NCI-H446 (cell line): ENCODE measurements at places on chromosomes 16 and 17.

DNA sequence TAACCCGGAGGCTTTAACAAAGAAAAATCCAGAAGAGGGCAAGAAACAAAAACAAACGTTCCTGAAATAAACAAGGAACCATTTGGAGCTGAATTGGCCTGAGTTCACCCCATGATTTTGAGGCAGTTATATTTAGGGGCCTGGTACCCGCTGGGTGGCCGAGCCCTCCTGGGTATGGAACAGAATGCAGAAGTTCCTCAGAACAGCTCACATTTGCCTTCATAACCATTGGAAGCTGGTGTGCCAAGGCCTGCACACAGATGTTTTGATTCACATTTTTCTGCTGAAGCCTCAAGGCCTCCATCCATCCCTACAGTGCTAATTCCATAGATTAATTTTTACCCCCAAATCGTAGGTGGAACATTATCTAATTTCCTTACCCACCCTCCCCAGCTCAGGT, 3.3 kb upstream of the ZFHX3 start:
- DNase-seq, result no peak

DNA sequence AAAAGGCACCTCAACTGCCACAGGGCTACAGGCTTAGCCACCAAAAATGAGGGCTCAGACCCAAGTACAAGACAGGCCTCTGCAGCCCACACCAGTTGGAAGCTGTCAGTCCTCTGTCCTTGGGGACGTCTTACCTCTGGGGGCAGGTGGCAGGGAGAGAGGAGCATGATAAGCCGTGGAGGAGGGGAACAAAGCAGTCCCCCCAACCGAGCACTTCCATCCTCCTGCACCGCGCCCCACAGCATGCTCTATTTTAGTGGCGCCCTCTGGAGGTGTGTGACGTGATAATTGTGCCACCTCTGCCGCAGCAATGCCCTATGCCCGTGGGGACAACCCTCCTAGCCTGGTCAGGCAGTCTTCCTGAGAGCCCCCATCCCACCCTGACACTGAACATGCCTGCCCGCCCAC, 13.6 kb downstream of the G6PC3 start:
- no peak for DNase-seq

DNA sequence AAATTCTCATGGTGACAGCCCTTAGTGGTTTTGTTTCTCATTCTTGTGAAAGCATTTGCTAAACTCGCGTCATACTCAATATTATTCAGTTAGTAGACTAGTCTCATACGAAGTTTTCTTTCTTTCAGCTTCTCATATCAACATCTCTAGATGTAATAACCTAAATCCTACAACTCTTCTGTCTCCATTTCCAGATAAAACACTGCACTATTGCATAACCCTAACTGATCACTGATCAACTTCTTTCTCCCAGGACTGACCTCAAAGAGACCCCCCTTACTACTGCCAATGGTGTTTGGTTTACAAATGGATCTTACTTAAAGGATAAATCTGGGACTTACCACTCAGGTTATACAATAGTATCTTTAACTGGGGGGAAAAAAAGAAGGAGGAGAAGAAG, 36.3 kb upstream of the TEKT1 start:
- no peak for DNase-seq

- DNase-seq, result no peak
Measured at GRCh38 chr17:10266296-10266876, 68.0 kb upstream of the GAS7 start.

- DNase-seq, result no peak
Measured at GRCh38 chr17:2985318-2985717, 78.1 kb downstream of the OR1D5 start.

- DNase-seq, result no peak
Measured at GRCh38 chr17:52790359-52790955, 631.9 kb upstream of the CA10 start.

DNA sequence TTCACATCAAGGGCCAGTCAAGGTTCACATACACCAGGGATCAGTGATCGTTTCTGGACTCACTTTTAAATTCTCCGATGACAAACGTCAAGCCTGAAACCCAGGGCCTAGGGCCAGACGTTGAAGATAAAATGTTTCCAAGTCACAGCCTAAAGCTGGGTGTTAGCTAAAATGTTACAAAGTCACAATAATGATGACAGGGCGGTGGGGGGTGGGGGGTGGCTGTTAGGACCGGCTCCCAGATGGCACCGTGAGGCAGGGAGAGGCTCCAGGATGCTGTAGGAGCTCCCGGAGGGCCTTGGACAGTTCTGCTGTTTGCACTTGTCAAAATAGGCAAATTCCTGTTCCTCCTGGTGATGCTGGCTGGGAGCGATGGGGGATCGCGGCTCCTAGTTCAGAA, 16.4 kb upstream of the RPL13 start:
- no peak for DNase-seq

- DNase-seq, result no peak
Measured at GRCh38 chr16:14202095-14202494, 131.0 kb downstream of the MRTFB start.

DNA sequence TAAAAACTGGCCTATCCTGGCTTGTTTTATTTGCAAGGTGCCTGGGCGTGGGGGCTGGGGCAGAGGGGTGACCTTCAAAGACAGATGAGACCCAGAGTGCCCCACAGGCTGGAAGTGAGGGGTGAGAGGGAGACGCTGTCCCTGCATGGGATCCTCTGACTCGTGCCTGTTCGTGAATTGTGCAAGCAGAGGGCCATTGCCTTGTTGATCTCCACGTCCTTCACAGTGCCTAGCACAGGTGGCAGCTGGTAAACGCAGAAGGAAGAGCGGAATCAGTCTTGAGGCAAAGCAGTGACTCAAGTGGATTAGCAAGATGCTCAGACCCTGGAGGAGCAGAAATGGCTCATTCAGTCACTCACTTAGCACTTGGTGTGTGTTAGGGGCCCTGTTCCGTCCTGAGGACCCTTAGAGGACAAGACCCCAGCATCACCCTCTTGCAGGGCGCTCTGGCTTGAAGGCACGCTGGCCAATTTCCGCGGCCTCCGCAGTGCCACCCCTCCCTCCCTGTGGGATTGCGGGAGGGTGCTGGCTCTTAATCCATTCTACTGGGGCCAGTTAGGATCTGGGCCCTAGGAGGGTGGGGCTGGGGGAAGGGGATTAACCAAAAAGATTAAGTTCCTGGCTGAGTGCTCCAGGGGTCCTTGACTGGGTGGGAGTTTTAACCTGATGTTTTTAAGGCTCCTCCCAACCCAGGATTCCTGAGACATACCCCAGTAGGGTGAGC, 151.2 kb downstream of the CCDC182 start:
- no peak for DNase-seq

DNA sequence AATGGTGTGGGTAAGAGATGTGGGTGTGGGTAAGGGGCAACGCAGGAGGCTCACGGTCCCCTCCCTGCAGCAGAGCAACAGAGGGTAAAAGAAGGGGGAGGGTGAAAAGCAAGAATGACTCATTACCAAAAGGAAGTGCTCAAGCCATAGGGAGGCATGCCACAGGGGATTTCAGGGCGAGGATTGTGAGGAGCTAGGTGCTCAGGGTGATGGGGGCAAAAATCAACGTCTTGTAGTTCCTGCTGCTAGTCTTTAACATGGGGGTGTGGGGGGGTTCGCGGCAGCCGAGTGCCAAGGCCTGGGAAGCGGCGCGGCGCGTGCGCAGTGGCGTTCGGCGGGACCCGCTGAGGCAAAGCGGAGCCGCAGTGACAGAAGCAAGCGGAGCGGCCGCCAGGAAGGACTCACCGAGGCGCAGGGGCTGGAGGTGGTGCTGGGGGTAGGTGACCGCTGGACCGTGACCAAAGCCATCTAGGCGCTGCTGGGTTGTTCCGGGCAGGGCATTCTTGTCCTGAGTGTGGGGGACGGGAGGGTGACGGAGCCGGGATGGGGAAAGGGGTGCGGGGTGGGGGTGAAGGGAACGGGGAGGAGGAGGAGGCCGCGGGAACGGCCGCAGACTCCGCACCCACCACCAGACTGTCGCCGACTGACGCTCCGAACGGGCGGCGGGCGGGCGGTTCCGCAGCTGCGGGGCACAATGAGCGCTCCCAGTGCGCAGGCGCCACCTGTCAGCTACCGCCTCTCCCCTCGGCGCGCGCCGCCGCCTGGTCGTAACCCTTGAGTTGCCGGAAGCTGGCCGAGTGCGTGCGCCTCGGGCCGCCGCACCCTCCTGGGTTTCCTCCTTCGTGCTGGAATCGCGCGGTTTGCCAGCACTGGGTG, at the start of gene SSH2:
SSH2 (minus strand) TSS at position 696 of the 876 bp plus-strand sequence; CDS start at position 468, 228 bp downstream.
- DNase-seq, result peak; percentile 95

GRCh38 chr16:52182840-52183239, 364.1 kb downstream of the TOX3 start:
- DNase-seq, result no peak

DNA sequence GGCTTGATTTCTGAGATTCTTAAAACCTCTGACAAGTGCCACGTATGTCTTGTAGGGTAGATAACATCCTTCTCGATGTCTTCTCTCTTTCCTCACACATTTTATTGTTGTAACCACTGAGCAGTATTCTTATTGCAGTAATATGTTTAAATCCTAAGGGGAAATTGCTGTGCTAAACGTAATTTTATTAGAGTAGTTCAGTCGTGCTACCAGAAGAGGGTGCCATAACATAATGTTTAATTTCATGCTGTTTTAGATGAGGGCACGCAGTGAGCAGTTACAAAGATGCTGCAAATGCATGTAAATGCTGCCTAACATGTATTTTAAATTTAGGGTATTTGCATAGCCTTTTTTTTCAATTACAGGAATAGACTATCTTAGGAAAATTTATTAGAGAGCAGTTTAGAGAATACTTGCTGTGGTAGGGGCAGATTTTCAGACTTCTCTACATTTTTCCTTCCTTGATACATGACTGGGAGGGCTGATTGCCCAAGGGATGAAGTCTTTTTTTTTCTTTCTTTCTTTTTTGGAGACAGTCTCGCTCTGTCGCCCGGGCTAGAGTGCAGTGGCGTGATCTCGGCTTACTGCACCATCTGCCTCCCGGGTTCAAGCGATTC, 51.7 kb downstream of the GAN start:
- DNase-seq, result peak; percentile 37

DNA sequence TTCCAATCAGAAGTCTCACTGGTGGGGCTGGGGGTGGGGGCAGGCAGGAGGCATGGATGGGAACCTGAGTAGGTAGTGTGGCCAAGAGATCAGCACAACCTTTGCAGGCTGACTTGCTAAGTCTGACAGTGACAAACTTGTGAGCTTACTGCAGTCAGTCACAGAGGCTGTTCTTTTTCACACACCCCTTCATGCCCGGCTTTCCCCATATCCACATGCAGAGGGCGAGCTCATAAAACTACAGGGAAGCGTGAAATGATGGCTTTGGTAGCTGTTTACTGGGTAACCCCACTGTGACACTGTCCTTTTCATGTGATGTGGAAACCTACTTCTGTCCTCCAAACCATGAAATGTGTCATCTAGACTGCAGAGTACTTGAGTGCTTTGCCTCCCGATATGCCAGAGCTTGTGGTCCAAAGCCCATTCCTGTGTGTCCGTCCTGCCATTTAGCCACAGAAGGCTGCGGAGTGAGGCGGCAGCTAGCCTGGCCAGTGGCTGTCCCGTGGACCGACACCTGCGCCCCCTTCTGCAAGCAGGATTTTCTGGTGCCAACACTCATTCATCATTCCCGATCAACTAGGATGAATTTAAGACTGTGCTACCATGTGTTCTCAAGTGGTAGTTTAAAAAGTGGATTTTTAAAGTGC, 9.8 kb downstream of the GEMIN4 start:
- no peak for DNase-seq

DNA sequence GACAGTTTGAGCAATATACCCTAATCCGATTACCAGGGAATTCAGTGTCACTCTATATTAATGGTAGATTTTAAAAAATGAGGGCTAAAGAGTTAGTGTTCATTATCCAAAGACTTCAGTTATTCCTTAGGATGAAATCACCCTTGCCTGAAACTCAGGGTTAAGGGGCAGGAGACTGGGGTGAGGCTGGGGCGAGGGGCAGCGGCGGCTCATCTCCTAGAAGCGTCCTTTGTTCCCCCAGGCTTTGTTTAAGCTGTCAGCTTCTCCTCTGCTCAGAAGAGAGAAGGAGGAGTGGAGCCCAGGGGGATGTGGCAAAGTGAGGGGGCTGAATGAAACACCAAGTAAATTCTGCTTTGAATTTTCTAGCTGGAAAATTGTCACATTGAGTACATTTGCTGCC, 117.7 kb upstream of the ELAC2 start:
- DNase-seq, result no peak

GRCh38 chr16:53998966-53999522, 287.5 kb downstream of the IRX3 start:
- no peak for DNase-seq

GRCh38 chr16:10136916-10137315, 45.3 kb downstream of the GRIN2A start:
- no peak for DNase-seq

DNA sequence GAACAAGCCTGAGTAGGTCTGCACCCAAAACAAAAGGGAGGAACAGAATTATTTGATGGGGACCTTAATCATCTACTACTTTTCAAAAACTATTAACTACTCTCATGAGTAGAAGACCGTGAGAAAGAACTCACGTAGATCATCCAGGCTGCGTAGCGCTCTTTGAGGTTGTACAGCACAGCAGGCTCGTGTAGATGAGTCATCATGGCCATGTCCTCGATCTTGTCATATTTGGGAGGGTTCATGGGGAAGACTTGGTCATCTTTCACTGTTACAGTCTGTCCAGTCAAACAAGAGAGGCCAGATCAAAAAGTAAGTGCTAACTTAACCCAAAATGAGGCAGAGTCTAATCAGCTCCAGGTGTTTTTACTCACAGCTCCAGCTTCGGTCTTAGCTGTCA, 2.3 kb downstream of the MYH1 start:
- DNase-seq, result no peak

DNA sequence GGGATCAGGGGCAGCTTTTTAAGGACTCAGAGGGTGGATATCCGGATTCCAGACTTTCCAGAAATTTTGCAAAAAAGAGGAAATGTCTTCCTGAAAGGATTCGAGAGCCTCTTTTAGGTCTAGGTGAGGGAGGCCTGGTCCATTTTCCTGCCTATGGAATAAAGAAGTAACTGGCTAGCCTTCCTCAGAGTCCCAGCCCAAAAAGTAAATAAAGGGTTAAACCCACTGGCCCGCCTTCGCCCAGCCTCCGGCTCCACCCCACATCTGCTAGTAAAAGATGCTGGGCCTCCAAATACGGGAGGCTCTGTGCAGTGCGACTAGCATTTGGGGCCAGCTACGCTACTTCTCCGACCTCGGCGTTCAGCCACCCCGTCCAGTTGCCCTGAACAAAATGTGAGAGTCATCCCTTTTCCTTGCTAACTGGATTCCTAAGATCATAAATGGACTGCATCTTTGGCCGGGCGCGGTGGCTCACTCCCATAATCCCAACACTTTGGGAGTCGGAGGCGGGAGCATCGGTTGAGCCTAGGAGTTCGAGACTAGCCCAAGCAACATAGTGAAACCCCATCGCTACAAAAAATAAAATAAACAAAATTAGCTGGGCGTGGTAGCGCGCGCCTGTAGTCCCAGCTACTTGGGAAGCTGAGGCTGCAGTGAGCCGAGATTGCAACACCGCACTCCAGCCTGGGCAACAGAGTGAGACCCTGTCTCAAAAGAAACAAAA, 824 bp upstream of the MPP2 start:
- DNase-seq, result peak; percentile 65

DNA sequence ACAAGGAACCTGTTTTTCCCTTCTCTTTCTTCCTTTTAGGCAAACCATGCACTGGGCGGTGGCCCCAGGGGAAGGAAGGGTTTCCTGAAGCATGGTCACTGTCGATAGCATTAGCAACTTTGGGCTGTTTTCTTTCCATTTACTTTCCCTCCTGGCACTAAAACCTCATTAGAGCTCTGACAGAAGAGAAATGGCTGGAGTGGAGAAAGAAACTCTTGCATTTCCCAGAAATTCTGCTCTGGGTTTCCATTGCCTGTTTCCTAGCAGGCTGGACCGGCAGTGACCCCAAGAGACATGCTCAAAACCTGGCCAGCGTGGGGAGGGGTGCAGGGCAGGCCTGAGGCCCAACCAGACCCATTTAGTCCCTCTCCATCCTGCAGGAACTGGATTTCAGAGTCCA, 230.7 kb upstream of the CCL2 start:
- DNase-seq, result no peak

- no peak for DNase-seq
Measured at GRCh38 chr17:8273884-8274444, 14.5 kb upstream of the RANGRF start.
